ENCODE measurements at places on chromosomes 7 and 10.

GRCh38 chr7:67343572-67343971 is 346.9 kb downstream of the TYW1 start:
- no peak for DNase-seq

DNA sequence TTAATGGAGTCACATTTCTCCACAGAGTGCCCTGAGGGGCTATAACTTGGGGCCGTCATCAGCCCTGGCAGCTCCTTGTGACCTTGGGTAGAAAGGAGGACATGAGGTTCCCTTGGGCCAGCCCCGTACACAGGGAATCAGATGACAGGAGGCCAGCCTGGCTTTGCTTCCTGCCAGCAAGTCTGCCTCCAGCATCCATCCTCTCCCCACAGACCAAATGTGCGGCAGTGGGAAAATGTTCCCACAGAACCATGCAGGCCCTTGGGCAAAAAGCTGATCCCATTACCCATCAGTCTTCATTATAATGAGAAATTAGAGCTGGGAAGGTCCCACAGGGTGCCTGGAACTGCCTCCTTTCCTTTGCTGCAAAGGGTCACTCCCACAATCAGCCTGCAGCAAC is 908.3 kb downstream of the GRID1 start:
- DNase-seq, result no peak

DNA sequence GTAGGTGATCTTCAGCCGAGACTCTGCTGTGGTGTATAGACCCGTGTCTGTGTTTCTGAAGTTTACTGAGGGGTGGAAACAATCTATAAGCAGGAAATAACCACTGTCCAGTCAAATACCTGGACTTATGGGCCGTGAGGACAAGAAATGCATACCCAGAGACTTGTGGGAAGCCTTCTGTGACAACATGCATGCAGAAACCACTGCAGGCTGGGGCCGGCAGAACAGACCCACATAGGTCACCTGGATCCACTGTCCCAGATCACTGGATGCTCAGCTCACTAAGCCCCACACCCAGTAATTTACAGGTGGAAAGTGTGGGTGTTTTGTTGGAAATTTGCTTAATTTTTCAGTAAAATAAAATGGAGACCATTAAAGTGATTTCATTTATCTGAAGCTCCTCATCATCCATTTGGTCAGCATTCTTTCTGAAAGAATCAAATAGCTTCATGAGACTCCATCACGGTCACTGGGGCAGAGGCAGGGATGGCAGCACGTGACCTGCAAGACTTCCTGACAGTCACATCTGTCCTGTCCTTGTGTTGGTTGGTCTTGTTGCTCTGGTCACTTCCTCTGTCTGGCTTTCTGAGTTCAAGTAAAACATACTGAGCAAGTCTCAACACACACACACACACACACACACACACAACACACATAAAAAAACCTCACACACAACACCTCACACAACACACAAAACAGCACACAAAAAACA is 108.3 kb downstream of the TNS3 start:
- DNase-seq, result no peak

GRCh38 chr10:44339218-44339617 is 45.7 kb downstream of the CXCL12 start:
- DNase-seq, result no peak

DNA sequence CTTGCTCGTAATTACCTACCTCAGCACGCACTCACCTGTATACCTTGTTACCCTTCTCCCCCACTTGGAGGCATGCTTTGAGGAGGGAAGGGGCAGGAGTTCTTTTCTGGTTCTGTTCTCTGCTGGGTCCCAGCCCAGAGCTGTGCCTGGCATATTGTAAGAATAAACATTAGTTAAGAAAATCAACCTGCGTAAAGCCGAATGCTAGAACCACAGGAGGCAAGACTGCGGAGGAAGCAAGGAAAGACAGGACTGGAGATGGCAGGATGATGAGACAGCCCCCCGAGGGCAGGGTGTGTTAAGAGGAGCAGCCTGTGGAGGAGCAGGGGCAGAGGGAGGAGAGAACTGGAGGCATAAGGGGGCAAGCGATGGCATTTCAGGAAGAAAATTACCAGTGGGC is 9.5 kb downstream of the C10orf53 start:
- DNase-seq, result no peak

DNA sequence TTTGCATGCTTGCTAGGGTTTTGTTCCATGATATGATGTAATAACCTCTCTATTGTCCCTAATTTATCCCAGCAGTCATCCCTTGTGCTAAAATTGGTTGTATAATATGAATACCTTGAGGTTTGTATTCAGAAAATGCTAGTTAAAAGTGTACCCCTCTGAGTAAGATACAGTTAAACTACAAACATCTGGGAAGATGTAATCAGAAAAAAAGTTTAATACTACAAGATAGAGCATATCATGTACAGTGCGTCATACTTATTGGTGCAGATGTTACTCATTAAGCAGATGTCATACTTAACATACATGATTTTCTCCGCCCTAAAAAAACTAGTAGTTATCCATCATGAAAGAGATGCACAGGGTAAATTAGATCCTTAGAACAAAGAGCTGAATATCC is 336.1 kb upstream of the KCND2 start:
- no peak for DNase-seq
